ENCODE measurements at places on chromosomes 3 and 15.

- DNase-seq = no peak
These were observed 91.4 kb upstream of the LRIG1 start for GRCh38 chr3:66592016-66592761.

DNA sequence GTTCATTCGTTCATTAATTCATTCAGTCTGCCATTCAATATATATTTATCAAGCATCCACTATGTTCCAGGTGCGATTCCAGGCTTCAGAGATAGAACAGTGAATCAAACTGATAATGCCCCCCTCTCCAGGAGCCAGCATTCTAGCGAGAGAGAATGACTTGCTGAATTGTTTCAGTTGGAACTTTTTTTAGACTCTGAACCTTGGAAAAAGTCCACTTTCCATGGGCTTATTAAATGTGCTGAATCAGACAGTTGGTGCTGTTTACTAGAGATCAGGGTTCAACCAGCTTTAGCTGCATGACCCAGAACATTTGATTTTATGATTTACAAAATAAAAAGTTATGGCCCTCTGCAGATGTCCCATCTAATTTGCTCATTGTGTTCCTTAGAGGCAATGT lies 213.2 kb downstream of the THSD4 start:
- DNase-seq = no peak

GRCh38 chr3:24191801-24192403 lies 246.8 kb downstream of the NR1D2 start:
- DNase-seq = no peak

- no peak for DNase-seq
These were observed 87.6 kb downstream of the FOXP1 start for GRCh38 chr3:71495708-71496472.

GRCh38 chr3:119751423-119751822 lies 30.5 kb upstream of the NR1I2 start:
- no peak for DNase-seq

- DNase-seq = no peak
These were observed 15.6 kb upstream of the SH3GL3 start for GRCh38 chr15:83431521-83431920.

DNA sequence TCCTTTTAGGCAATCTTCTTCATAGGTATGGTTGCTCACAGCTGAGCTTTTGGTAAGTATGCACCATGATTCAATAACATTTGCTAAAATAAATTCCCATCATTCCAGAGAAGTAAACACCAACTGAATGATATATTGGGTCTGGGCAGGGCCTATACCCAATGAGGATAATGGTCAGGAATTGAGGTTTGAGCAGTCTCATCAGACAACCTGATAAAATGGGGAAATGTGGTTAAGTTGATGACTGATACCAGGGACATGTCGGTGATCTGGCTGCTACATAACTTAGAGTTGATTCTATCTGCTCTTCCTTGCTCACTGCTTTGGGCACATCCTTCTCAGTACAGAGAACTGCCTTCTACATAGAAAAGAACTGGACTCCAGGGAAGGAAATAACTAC lies 92.9 kb downstream of the GPR156 start:
- no peak for DNase-seq

GRCh38 chr3:143442814-143443447 lies 323.4 kb downstream of the CHST2 start:
- no peak for DNase-seq

GRCh38 chr3:156383441-156384025 lies 171.4 kb downstream of the SSR3 start:
- DNase-seq = no peak

DNA sequence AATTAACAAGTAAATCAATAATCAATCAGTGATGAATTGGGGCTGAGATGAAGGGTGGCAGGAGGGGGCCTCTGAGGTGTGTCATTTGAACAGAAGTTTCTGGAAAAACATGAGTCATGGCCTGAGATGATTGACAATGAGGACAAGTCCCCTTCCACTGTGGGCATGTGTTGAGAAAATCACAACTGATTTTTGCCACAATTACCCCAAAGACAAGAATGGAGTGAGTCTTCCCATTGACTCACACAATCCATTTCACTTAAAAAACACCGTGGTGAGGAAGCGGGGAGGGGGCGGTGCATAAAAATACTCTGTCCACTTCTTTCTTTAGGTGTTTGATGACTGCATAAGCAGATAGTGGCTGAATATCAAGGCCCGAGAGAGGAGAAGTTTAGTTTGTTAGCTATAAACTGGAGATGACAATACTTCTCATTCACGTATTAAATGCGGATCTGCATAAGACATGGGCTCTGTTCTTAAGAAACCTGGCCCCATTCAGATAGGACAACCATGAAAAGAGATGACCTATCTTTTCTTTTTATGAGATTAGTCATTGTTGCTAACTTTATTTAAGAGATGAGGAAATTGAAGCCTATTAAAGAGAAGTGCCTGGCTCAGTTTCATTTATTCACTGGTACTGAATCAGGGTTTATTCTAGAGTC lies 34.7 kb downstream of the SHC4 start:
- DNase-seq = no peak

DNA sequence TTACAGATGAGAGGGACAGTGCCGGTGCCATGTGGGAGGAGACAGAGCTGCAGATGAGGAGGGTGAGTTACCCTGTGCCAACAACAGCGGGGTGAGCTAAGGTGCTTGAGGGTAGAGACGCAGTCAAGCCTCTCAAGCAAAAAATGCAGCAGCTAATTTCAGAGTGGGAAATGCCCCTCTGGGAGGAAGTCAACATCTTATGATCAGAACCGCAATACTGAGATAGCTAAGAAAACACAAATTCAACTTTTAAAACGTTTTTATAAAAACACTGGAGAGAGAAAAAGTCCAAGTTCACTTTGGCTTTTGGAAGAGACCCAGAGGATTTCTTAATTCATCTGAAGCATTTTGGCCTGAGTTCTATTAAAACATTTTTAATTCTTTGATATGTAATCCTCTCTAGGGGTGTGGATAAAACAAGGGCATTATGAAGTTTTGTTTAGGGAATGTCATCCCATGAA lies 319.2 kb downstream of the SLC9A9 start:
- no peak for DNase-seq

DNA sequence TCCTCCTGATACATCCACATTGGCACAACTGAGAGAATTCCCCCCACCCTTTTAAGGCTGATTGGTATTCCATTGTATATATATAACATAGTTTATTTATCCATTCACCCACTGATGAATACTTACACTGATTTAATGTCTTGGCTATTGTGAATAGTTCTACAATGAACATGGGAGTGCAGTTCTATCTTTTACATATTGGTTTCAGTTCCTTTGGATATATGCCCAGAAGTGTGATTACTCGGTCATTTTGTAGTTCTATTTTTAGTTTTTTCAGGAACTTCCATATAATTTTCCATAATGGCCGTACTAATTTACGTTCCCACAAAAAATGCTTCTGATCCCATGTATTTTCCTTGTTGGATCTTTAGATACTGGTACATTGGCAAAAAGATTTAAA lies 135.3 kb downstream of the FMN1 start:
- no peak for DNase-seq

GRCh38 chr3:197186887-197187588 lies 111.4 kb downstream of the DLG1 start:
- DNase-seq = peak; percentile 1

DNA sequence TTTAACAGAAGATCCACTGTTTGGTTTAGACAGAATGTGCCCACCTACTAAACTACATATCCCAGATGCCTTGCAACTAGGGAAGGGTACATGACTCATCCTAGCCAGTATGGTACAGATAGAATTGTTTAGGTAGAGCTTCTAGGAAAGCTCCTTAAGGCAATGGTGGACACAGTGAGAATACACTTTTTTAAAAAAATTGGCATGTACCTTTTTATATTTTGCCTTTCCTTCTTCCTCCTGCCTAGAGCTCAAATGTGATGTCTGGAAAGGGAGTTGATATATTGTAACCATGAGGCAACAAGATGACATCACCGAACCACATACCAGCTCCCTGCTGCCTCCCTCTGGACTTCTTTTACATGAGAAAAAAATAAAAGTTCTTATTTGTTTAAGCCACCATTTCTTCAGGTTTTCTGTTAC lies 14.4 kb upstream of the C3orf80 start:
- DNase-seq = no peak

- DNase-seq = no peak
These were observed 428.7 kb upstream of the EPHA3 start for GRCh38 chr3:88678747-88679146.

- DNase-seq = no peak
These were observed 304.0 kb downstream of the CACNA2D3 start for GRCh38 chr3:54426381-54426780.

DNA sequence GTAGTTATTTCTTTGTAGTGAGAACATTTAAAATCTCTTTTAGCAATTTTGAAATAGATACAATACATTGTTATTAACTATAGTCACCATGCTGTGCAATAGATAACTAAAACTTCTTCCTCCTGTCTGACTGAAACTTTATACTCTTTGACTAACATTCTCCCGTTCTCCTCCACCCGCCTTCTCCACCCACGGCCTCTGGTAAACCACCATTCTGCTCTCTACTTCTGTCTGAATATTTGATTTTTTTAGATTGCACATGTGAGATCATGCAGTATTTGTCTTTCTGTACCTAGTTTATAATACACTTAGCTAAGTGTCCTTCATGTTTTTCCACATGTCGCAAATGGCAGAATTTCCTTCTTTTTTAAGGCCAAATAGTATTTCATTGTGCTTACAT lies 72.8 kb upstream of the RBM5 start:
- no peak for DNase-seq

DNA sequence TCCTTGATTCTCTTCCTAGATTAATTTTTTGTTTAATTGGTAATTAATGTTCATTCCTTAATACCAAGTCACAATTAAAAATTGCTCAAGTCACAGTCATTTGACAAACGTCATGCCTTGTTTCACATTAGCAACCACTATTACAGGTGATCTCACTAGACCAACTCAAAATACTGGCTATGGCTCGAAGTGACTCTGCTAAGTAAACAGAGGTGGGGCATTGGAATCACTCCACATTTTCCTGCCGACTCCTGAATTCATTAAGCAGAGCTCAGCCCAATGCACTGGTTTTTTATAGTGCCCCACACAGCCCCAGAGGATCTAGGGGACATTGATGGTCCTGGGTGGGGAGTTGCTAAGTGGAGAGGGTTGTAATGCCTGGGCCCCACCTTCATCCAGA lies 201.2 kb upstream of the NSMCE3 start:
- DNase-seq = no peak

DNA sequence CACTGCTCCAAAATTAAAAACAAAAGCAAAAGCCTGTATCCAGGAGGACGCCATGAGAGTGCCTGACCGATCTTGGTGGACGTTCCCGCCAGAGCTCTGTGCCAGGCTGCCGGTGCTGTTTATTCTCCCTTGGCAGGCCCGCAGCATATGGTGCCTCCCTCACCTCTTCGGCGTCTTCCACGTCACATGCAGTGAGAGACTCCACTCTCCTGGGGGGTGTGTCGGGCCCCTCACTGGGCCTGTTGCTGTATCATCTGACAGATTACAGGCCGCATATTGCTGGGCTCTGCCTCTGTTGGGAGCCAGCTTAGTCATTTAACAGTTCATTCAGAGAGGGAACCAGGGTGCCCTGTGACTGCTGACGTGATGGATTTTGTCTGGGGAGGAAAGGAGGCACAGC lies 86.4 kb upstream of the ARRDC4 start:
- no peak for DNase-seq

- DNase-seq = no peak
These were observed 110.8 kb downstream of the BBX start for GRCh38 chr3:107633327-107634098.

DNA sequence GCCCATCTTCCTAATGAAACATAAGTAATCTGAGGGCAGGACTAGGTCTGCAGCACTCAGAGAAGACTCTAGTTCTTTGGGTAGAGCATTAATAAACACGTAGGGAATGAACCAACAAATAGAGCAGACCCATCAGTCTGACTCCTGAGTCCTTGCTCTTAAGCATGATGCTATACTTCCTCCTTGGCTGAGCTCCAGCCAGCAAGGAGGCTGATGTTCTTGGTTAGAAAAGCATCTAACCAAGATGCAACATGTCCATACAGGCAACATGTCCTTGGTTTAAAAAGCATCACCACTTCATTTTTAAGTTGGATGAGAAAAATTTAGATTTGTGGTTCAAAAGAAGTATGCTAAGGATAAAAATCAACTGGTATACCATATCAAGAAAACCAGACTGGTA lies 8.5 kb upstream of the MYH15 start:
- no peak for DNase-seq

DNA sequence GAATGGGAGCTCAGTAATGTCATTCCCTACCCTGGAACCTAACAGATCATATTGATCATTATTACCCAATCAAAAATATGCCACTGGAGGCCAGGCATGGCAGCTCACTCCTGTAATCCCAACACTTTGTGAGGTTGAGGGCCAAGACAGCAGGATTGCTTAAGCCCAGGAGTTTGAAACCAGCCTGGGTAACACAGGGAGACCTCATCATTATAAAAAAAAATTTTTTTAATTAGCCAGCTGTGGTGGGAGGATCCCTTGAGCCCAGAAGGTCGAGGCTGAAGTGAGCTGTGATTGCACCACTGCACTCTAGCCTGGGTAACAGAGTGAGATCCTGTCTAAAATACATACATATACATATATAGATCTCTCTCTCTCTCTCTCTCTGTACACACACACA lies 10.2 kb downstream of the IGDCC4 start:
- no peak for DNase-seq

- DNase-seq = no peak
These were observed 47.7 kb downstream of the ANXA2 start for GRCh38 chr15:60350108-60350507.

GRCh38 chr3:177904621-177905020 lies 631.6 kb upstream of the KCNMB2 start:
- DNase-seq = no peak

DNA sequence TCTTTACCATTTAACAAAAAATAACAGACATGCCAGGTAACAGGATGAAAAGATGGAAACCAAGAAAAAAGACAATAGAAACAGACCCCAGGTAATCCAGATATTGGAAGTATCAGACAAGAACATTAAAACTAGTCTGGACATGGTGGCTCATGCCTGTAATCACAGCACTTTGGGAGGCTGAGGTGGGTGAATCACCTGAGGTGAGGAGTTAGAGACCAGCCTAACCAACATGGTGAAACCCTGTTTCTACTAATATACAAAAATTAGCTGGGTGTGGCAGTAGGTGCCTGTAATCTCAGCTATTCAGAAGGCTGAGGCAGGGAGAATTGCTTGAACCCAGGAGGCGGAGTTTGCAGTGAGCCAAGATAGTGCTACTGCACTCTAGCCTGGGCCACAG lies 40.6 kb downstream of the ACAD9 start:
- no peak for DNase-seq

- peak; percentile 68 for DNase-seq
These were observed 17.7 kb downstream of the PTH1R start for GRCh38 chr3:46895204-46895660.
